Cerebellar nuclear complex (tissue), 1 donor: ENCODE measurements at places on chromosomes 2 and 18.

DNA sequence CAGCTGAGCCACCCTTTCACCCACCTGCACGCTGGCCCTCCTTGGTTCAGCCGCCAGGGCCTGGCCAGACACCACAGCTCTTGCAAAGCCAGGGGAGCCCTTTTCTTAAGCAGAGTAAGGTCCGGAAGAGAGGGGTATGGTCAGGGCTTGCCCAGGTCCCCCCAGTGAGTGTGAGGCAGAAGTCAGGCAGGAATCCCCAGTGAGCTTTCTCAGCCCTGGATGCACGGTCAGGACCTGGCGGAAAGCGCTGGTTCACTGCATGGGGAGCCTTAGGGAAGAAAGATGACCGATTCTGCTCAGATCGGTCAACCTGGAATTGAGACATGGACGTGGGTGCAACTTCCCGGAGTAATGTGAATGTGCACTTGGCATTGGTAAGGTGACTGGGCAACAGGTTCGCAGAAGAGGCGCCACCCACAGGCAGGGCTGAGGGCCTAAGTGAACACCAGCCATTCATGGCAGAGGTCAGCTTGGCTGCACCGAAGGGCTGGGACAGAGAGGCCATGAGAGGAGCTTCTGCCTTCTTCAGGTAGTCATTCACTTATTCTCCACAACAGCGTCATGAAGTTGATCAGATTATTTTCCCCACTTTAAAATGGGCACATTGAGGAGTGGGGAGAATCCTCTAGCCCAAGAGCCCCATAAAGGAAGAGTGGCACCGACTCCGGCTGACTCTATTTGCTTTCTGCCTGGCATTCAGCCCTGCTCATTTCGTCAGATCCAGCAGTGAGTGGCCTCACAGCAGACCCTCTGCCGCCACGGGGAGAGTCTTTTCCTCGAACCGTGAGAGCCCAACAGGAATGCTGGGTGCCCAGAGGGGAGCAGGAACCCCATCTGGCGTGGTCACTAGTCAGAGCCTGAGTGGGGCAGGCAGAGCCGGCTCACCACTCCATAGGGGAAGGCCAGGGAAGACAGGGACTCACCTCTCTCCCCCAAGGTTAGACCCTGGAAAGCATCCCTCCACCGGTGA, 35.8 kb downstream of the SCTR start:
- DNase-seq = no peak

GRCh38 chr2:165431014-165431413, 38.5 kb upstream of the CSRNP3 start:
- no peak for DNase-seq

DNA sequence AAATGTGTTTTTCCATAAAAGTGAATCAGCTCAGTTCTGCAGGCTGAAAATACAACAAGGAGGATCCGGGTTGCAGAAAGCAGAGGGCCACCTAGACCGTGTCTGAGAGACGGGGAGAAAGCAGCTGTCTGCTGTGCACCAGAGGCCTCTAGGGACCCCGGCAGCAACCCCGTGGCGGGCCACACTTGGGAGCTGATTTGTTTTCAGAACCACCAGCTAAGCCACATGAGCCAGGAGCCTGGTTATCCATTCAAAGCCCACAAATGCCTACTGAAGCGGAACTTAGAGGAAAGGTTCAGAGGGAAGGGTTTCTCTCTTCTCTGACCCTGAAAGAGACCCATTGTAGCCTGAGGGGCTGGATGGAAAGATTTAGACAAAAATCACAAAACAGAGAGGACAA, 28.4 kb upstream of the ID2 start:
- DNase-seq = no peak

DNA sequence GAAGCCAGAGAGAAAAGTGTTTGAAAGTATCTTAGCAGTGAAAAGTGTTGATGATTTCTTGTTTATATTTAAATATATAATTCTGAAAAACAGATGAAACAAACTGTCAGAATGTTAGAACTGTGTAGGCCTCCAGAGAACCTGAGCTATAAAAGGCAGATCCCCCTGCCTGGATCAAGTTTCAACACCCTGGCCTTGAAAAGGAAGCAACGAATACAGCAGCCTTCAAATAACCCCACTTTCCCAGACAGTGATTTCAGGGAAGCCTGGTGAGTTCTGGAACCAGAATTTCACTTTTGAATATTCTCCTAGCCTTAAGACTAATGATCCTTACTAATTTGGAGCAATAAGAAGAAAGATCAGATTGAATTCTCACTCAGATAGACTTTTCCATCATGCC, 13.3 kb upstream of the TRIM43 start:
- no peak for DNase-seq

GRCh38 chr2:3839476-3839875, 136.1 kb downstream of the DCDC2C start:
- DNase-seq = no peak

DNA sequence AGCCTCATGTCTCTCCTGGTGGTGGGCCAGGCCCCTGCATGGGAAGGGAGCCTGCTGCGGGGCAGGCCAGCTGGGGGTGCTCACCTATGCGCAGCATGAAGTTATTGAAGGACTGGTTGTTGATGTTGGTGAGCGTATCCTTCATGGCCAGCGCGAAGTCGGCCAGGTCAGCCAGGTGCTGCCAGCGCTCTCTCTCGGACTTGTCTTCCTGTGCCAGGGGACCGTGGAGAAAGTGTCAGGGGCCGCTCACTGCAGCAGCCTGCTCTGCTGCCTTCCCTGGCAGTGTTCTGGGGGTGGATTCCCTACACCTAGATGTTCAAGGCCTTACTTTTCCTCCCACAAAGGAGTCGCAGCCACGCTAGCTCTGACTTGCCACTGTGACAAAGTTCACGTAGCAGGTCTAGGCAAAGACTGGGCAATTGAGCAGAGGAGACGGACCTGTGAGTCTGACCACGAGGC, 28.2 kb downstream of the CENPO start:
- DNase-seq = no peak

- no peak for DNase-seq
These were observed 23.8 kb upstream of the SLC20A1 start for GRCh38 chr2:112621790-112622527.

DNA sequence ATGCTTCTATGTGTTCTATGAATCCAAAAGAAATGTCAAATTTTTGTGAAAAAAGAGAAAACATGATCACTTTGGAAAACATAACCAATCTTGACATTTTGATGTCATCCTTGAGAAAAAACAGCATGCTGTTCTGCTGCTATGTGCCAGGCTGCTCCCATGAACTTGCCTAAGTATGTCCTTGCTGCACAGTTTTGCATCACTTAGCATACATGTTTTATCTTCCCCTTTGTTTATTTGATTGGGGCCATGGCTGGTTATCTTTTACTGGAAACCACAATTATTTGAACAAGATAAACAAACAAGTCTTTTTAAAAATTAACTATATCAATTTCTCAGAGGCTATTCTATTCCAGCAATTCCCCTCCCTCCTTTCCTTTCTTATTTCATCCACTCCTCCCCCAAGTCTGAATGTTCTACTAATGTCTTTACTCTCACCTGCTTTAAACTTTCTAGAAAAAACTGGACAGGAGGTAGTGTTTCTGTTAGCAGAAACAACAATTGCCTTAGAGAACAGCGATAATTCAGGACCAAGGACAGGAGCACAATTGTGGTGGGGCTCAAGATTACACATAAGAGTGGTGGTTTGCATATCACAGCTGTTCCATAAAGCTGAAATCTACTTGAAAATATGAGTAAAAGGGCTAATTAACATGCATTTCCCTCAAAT, 6.7 kb downstream of the AOX1 start:
- DNase-seq = no peak

DNA sequence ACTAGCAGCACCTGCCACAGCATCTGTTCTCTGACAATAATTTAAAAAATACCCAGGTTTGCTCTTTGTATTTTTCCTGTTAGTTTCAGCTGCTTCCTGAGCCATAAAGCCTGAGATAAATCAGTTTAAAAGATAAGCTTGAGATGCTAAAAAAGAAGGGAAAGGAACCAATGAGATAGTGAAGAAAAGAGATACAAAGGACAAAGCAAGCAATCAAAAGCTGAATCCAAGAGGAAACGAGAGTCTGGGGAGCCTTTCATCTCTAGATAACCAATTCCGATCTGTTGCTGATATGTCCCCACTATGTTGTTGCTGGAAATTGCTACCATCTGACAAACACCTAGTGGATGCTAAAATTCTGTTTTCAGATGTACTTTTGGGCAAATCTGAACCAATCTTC, 201.4 kb downstream of the RBM43 start:
- DNase-seq = no peak

- no peak for DNase-seq
These were observed 10.6 kb upstream of the SNTG2 start for GRCh38 chr2:939936-940601.

DNA sequence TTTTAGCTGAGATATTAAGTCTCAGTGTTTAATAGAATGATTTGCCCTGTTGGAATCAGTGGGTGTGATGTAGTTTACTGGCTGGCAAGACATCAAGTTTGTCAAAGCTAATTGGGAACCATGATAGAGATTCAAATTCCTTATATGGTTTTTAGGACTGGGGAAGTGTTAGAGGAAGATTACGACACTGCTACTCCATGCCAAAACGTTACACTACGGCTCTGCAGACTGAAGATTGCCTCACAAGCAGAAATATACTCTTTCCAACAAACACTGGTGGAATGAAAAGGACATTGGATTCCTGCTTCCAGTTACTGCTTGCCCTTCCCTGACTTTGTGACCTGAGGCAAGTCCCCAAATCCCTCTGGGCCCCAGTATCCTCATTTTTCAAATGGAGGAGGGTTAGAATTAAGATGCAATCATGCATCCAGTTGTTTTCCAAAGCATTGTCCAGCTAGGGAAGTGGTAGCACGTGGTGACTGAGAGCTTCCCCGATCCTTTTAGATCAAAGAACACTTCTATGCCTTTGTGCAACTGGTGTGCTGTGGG, 147.6 kb downstream of the CDC42EP3 start:
- DNase-seq = no peak

GRCh38 chr18:13376841-13377351, 158.3 kb downstream of the LDLRAD4 start:
- no peak for DNase-seq

DNA sequence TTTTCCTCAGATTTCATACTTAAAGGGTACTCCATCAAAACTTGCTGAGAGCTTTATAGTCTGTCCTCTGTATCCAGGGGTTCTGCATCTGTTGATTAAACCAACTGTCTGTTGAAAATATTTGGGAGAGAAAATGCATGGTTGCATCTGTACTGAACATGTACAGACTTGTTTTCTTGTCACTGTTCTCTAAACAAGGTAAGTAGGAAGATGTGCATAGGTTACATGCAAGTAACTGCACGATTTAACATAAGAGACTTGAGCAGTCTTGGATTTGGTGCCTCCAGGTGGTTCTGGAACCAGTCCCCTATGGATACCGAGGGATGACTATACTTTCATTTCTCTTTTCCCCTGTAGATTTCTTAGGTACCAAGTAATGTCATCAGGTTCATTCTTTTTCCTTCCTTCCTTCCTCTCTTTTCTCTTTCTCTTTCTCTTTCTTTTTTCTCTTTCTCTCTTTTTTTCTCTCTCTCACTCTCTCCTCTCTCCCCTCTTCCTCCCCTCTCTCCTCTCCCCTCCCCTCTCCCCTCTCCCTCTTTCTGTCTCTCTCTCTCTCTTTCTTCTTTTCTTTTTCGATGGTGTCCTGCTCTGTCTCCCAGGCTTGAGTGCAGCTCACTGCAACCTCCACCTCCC, 23.2 kb downstream of the ADNP2 start:
- no peak for DNase-seq

GRCh38 chr2:1400943-1401735, 12.1 kb upstream of the TPO start:
- DNase-seq = no peak

GRCh38 chr2:229118927-229119326, 152.2 kb downstream of the PID1 start:
- no peak for DNase-seq

DNA sequence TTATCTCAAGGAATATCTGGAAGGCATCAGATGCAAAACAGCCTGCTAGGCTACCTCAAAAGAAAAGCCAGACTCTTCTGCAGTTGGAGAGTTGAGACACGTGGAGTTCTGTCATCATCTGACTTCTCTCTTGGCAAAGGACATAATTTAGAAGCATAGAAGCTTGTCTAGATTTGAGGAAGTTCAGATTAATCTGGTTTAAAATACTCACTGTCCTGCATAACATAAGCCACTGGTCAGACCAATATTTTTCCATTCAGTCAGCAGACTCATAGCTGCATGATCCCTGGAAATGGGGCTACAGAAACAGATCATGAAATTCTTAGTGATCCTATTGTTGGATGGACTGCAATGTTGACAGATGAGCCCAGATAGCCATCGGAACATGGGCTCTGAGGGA, 349.0 kb downstream of the TXNL1 start:
- DNase-seq = no peak

- no peak for DNase-seq
These were observed 3.4 kb upstream of the TET3 start for GRCh38 chr2:73981081-73982001.

GRCh38 chr18:56747857-56748256, 96.7 kb downstream of the WDR7 start:
- no peak for DNase-seq

DNA sequence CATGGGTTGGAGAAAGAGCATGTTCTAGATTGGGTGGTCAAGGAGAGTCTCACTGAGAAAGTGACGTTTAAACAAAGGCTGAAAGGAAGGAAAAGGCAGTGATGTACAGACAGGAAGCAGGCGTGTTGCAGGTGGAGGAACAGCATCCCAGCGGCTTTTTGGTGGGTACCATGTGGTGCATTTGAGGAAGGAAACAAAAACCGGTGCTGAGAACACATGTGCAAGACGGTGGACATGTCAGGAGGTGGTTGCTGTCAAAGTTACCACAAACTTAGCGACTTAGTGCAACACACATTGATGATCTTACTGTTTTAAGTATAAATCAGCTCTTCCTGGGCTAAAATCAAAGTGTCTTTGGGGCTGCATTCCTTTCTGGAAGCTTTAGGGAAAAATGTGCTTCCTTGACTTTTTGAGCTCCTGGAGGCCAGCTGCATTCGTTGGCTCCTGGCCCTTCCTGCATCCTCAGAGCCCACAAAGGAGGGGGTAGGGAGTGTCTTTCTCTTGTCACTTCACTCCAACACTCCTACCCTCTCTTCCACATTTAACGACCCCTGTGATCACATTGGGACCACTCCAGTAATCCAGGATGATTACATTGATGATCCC, 380.6 kb downstream of the FBXO15 start:
- no peak for DNase-seq

GRCh38 chr18:42030586-42031182, 75.7 kb downstream of the PIK3C3 start:
- no peak for DNase-seq

DNA sequence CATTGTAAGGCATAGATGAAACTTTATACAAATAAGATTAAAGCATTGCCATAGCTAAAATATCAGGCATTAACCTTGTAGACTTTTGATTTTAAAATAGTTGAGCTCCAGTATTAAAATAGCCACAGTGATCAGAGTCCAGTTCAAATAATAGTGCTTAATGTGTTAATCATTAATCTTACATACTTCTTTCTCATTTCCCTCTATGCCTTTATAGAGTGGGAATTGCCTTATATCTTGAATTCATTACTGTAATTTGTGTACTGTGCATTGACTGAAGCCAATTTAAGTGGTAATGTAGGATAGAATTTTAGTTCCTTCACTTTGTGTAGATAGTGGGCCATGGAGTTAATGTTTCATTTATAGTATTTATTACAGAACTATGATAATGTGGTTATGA, 549.2 kb upstream of the VWC2L start:
- no peak for DNase-seq

GRCh38 chr2:107657049-107657448, 169.6 kb upstream of the RGPD4 start:
- DNase-seq = no peak

- no peak for DNase-seq
These were observed 10.6 kb upstream of the HOXD4 start for GRCh38 chr2:176140513-176141317.
